ENCODE measurements at places on chromosomes 16 and 17. TPM values are rescaled to one million over a fixed set of nuclear protein-coding genes. Genes with fewer than 3 reads are reported as not detected.

- H3K4me1 ChIP-seq: peaks cover 24% of the 10 kb centered on the region
- no peaks in the 10 kb centered on the region for H3K36me3 ChIP-seq
- H3K27ac ChIP-seq: no peak overlapping the region
Observed at GRCh38 chr17:27571563-27572352, 59.2 kb upstream of the LGALS9 start.

- no peak overlapping the region for H3K27ac ChIP-seq
- no peaks in the 10 kb centered on the region for H3K4me1 ChIP-seq
Observed at GRCh38 chr17:83065660-83066542, 13.5 kb upstream of the METRNL start.

DNA sequence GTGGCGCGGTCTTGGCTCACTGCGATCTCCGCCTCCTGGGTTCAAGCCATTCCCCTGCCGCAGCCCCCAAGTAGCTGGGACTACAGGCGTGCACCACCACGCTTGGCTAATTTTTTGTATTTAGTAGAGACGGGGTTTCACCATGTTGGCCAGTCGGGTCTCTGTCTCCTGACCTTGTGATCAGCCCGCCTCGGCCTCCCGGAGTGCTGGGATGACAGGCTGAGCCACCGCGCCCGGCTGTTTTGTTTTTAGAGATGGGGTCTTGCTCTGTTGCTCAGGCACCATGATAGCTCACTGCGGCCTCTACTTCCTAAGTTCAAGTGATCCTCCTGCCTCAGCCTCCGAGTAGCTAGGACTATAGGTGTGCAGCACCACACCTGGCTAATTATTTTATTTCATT, 27.2 kb downstream of the ZNF750 start:
- no peaks in the 10 kb centered on the region for H3K27me3 ChIP-seq
- no peak overlapping the region for H3K27ac ChIP-seq
- no peaks in the 10 kb centered on the region for H3K36me3 ChIP-seq
- no peak for DNase-seq

GRCh38 chr17:81020767-81021497, 14.0 kb upstream of the BAIAP2 start:
- peak; percentile 58 for DNase-seq
- no peak overlapping the region for H3K4me3 ChIP-seq
- H3K27ac ChIP-seq: no peak overlapping the region
- no peaks in the 10 kb centered on the region for H3K36me3 ChIP-seq

- no peak overlapping the region for H3K27ac ChIP-seq
- H3K4me3 ChIP-seq: no peak overlapping the region
- no peaks in the 10 kb centered on the region for H3K27me3 ChIP-seq
- no peaks in the 10 kb centered on the region for H3K4me1 ChIP-seq
Observed at GRCh38 chr17:33580215-33580614, 287.1 kb upstream of the ASIC2 start.

DNA sequence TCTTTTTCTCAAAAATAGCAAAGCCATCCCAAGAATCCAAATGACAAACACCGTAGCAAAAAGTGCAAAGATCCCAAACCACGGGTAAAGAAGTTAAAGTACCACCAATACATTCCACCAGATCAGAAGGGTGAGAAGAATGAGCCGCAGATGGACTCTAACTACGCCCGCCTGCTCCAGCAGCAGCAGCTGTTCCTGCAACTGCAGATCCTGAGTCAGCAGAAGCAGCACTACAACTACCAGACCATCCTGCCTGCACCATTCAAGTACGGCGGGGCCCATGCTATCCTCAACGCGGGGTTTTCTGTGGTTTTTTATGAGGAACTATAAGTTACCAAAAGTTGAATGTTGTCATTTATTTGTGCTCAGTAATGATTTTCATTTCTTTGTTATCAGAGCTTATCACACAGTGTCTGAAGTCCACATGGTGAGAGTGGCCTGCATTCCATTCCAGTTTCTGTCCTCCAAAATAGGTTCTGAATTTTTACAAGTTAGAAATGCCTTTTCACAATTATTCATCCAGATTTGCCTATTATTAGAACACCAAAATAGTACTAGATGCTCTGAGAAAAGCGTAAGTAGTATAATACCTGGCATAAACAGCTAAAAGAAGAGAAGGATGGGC, 169.2 kb downstream of the MRTFB start:
- no peaks in the 10 kb centered on the region for H3K27me3 ChIP-seq
- H3K36me3 ChIP-seq: peaks cover 22% of the 10 kb centered on the region
- H3K4me1 ChIP-seq: peaks cover 1% of the 10 kb centered on the region
- no peak overlapping the region for H3K4me3 ChIP-seq
- no peak overlapping the region for H3K27ac ChIP-seq

GRCh38 chr17:58330997-58331814, 2.6 kb upstream of the TSPOAP1 start:
- H3K27me3 ChIP-seq: no peaks in the 10 kb centered on the region
- no peak for DNase-seq
- no peak overlapping the region for H3K4me3 ChIP-seq
- H3K4me1 ChIP-seq: peaks cover 20% of the 10 kb centered on the region
- H3K36me3 ChIP-seq: no peaks in the 10 kb centered on the region

DNA sequence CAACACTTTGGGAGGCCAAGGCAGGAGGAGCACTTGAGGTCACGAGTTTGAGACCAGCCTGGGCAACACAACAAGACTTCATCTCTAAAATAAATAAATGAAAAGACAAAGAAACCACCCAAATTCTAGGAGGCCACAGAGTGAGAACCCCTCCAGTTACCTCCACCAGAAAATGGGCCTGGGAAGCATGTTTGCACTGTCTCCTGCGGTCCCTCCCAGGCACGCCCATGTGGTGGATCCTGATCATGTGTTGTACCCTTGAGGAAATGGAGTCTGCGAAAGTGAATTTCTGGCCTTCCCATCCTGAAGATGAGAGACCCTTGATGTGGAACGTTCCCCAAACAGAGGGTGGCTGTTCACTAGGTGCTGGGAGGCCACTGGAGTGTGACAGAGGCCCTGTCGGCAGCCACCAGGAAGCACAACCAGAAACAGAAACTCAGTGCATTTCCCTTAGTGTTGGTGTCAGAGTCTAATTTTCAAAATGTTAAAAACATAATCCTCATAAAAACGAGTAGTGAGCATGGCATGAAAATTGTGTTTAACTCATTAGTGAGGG, 19.2 kb upstream of the USP22 start:
- no peak overlapping the region for H3K27ac ChIP-seq
- H3K27me3 ChIP-seq: no peaks in the 10 kb centered on the region
- no peaks in the 10 kb centered on the region for H3K4me1 ChIP-seq
- H3K4me3 ChIP-seq: no peak overlapping the region
- DNase-seq: no peak

GRCh38 chr16:8355675-8356074, 234.6 kb downstream of the TMEM114 start:
- no peak overlapping the region for H3K27ac ChIP-seq
- no peak for DNase-seq
- no peaks in the 10 kb centered on the region for H3K36me3 ChIP-seq
- H3K4me3 ChIP-seq: no peak overlapping the region
- no peaks in the 10 kb centered on the region for H3K4me1 ChIP-seq
- no peaks in the 10 kb centered on the region for H3K27me3 ChIP-seq

DNA sequence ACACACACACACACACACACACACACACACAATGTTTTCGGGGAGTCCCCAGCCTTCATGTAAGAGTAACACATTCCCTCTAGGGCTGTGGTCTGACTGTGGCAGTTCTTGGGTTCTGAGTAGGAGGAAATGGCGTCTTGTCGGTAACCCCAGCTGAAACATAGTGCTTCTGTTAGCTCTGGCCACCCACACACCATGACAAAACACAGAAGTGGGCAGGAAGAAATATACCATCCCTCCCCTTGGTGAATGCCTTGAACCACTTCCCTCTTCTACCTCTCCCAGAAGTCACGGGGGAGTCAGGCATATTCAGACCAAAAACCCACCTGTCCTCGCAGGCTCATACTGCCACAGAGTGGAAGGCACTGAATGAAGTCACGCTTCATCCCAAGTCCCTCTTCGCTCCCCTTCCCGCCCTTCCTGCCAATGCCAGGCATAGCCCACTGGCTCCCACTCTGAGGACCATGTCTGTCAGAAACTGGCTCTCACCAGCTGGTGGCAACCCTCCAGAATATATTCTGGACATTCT, 11.5 kb downstream of the SLC35B1 start:
- no peak for DNase-seq
- H3K27ac ChIP-seq: no peak overlapping the region
- H3K4me1 ChIP-seq: no peaks in the 10 kb centered on the region
- no peaks in the 10 kb centered on the region for H3K27me3 ChIP-seq

GRCh38 chr16:813204-813915, 12.8 kb upstream of the GNG13 start:
- H3K4me1 ChIP-seq: no peaks in the 10 kb centered on the region
- no peak for DNase-seq
- no peaks in the 10 kb centered on the region for H3K36me3 ChIP-seq
- peaks cover 28% of the 10 kb centered on the region for H3K27me3 ChIP-seq

- no peak for DNase-seq
- peaks cover 7% of the 10 kb centered on the region for H3K27me3 ChIP-seq
- H3K27ac ChIP-seq: no peak overlapping the region
Observed at GRCh38 chr17:74598346-74599022, 6.4 kb upstream of the CD300LD start.

DNA sequence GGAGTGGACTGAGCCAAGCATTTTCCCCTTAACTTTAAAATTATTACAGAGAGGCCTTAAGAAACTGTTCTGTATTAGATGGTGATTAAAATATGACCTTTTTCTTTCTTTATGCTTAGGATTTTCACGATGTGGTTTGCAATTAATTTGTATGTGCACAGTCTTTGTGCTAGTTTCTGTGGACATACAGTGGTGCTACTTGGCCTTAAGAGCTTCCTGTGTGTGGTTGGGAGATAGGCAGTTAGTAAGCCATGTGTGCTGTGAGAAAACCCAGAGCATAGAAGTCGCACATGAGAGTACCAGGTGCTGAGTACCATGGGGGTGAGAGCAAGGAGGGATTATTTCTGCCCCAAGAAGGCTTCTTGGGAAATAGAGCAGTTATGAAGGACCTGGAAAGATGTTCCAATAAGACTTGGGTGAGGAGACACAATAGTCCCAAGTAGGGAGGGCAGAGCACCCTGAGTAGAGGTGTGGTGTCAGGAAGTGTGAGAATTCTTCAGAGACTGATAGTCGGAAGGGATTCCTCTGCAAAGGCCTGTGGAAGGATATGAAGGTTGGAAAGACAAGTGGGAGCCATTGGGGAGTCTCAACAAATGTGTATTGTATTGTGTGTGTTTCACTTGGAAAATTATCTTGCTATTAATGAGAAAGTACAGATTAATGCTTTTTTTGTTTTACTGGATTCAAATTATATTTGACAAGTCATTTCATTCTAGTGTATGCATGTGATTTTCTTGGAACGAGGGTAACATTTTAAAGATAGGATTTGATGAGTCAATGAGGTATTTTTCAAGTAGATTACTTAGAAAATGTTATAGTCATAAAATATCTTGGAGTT, 239.9 kb downstream of the PRKCA start:
- H3K4me1 ChIP-seq: peaks cover 11% of the 10 kb centered on the region
- H3K36me3 ChIP-seq: no peaks in the 10 kb centered on the region
- no peaks in the 10 kb centered on the region for H3K27me3 ChIP-seq
- no peak overlapping the region for H3K4me3 ChIP-seq
- H3K27ac ChIP-seq: peak overlapping the region; percentile 10

GRCh38 chr17:43846963-43847371, at the start of gene CD300LG:
Gene CD300LG (plus strand): TSS chr17:43847176. CDS start chr17:43847217, 41 bp downstream.
- DNase-seq: no peak
- no peaks in the 10 kb centered on the region for H3K27me3 ChIP-seq
- no peak within 1 kb of the TSS for H3K27ac ChIP-seq
- no peaks in the 10 kb centered on the region for H3K4me1 ChIP-seq
- H3K36me3 ChIP-seq: no peaks in the 10 kb centered on the region

WFIKKN1 gene
- total RNA-seq: 1.1 TPM

SYNRG gene
- 22.4 TPM for total RNA-seq

BRD7 gene
- total RNA-seq: 65.8 TPM

CHMP6 gene
- 7.8 TPM for total RNA-seq

CCL7 gene
- total RNA-seq: not detected

DCXR gene
- 66.9 TPM for total RNA-seq

ACTG1 gene
- 6,446 TPM for total RNA-seq

RPS6KB1 gene
- 39.4 TPM for total RNA-seq

CD300LB gene
- 0.42 TPM for total RNA-seq

PRR29 gene
- total RNA-seq: 0.84 TPM

NPIPA3 gene
- total RNA-seq: 1.9 TPM

PYY gene
- not detected for total RNA-seq

RGS11 gene
- total RNA-seq: 2.4 TPM

All from adrenal gland (tissue), 19 donors.